ENCODE measurements at places on chromosomes 12 and 14.

GRCh38 chr12:46109343-46110222, 119.2 kb upstream of the SCAF11 start:
- no peak for DNase-seq

DNA sequence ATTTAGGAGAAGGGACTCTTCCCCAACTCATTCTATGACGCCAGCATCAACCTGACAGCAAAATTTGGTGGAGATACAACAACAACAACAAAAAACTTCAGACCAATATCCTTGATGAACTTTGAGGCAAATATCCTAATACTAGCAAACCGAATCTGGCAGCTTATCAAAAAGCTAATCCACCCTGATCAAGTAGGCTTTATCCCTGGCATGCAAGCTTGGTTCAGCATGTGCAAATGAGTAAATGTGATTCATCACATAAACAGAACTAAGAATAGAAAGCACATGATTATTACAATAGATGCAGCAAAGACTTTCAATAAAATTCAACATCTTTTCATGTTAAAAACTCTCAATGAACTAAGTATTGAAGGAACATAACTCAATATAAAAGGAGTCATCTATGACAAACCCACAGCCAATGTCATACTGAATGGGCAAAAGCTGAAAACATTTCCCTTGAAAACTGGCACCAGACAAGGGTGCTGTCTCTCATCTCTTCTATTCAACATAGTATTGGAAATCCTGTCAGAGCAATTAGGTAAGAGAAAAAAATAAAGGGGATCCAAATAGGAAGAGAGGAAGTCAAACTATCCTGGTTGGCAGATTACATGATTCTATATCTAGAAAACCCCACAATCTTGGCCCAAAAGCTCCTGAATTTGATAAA, 233.3 kb downstream of the CCDC59 start:
- no peak for DNase-seq

DNA sequence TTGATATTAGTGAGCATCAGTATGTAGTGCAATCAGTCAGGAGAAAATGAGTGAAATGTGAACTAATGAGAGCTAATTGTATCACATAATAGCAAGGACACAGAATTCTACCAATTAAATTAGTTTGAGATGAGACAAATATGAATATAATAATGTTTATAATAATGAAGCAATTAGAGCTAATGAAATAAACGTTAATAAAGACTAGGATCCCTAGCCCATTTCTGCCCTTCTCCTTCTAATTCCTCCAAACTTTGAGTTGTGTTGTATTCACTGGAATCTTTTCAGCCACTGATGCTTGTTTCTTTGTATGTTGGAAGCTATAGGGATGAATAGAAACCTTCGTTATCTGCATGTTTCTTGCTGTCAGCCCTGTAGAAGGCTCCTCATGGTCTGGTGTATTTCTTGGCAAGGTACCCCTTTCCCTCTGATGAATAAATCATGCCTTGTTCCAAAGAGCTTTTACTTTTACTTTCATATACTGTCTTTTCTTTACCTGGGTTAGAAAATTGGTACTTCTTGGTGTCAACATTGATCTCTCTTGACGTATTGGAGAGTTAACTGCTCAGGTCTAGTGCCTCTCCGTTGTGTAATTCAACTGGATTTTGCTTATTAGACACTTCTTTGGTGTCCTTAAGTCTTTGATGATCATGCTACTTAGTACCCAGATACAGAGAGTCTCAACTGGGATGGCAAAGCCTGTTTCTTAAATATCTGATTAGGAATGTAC, 154.8 kb downstream of the PTCSC3 start:
- DNase-seq: no peak

GRCh38 chr12:46073321-46073720, 82.9 kb upstream of the SCAF11 start:
- no peak for DNase-seq

DNA sequence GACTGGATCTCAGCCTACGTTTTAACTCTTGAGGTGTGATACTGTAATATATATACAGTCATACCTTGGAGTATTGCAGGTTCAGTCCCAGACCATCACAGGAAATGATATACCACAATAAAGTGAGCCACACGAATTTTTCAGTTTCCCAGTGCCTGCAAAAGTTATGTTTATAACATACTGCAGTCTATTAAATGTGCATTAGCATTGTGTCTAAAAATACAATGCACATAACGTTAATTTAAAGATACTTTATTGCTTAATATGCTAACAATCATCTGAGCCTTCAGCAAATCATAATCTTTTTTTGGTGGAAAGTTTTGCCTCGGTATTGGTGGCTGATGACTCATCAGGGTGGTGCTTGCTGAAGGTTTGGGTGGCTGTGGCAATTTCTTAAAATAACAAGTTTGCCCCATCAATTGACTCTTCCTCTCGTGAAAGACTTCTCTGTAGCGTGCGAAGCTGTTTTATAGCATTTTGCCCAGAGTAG, 18.9 kb downstream of the PYROXD1 start:
- DNase-seq: no peak

GRCh38 chr12:68042212-68042699, 53.0 kb downstream of the IFNG-AS1 start:
- no peak for DNase-seq

DNA sequence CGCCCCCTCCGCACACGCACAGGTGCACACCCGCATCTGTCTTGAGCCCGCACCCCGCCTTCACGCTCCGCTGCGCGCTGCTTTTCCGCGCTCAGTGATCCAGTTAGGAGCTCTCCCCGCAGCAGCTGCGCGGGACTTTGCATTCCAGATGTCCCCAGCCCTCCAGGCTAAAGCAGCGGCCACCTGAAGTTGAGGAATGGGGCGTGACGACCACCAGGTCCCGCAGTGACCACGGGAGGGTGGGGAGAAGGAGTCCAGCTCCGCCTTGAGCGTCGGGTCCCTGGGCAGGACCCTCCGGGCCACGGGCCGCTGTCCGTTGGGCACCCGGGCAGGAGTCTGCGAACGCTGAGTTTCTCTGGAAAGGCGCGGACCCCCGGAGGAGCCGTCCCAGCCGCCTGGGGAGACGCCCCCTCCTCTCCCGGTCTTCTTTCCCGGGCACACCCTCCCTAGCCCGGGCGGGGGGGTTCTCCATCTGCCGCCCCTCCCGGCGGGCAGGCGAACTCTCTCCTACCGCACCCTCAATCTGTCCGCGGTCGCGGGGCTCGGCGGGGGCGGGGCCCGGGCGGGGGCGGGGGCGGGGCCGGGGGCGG, 334 bp upstream of the TMEM132C start:
- DNase-seq: no peak

DNA sequence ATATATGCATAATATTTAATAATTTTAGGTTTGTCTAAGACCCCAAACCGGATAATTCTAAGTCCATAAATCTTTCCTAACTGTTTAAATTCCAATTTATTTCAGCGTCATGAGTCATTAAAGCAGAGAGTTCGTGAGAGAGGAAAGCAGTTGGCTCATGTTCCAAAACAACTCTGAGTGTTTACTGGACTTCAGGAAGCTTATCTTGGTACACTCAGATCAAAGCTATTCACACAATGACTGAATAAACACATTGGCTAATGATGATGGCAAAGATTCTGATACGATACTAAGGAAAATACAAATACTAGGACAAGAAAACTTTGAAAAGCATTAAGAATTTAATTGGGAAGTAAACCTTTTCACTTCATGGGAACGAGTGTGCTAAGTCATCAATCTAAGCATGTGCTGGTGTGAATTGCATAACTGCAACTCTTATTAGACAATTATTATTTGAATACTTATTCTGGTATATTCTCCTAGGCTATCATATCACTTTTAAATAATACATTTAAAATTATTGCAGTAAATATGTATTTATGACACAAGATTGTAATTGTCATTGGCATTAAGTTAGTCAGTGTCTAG, 34.8 kb upstream of the CLEC14A start:
- no peak for DNase-seq

- no peak for DNase-seq
These were observed 31.0 kb upstream of the AMN1 start for GRCh38 chr12:31759632-31760459.

GRCh38 chr12:105507311-105508038, 177.0 kb downstream of the C12orf75 start:
- no peak for DNase-seq

DNA sequence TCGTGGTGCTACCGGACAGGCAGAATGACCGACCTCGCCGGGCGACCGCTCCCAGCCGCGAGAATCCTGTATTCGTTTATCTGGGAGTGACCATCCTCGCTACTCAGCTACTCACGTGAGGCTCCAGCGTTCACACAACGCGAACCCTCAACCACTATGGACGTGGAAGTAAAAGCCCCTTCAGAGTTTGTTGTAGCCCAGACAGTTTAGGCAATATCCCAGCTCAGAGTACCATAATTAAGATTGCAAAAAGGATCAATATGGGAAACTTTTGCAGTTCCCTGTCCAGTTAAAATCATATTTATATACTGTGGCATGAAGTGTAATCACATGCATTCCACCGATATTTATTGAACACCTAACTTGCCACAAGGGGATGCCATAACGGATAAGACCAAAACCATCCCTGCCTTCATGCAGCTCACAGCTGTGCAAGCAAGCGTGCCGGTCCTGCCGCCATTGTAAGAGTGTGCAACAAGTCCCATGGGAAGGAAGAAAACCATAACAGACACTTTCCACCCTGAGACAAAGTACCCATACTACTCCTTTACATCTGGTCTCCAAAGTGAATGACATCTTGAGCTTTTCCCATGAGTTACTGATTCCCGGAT, 938 bp upstream of the MAX start:
- no peak for DNase-seq

GRCh38 chr12:45338272-45338671, 122.4 kb downstream of the ANO6 start:
- DNase-seq: no peak

DNA sequence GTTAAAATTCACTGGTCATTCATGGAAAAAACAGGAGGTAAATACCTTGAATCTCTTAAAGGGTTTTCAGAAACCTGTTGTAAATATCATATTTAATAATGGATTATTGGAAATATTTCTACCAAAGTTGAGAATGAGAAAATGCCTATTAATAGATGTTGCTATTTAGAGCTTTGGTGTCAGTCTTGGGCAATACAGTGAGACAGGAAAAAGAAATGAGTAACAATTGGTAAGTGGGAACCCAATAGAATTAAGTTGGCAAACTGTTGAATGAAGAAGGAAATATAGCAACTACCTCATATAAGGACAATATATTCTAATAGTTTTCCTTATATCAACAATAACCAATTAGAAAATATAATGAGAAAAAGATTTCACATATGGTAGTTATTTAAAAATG, 78.0 kb downstream of the ATF7IP start:
- DNase-seq: no peak

DNA sequence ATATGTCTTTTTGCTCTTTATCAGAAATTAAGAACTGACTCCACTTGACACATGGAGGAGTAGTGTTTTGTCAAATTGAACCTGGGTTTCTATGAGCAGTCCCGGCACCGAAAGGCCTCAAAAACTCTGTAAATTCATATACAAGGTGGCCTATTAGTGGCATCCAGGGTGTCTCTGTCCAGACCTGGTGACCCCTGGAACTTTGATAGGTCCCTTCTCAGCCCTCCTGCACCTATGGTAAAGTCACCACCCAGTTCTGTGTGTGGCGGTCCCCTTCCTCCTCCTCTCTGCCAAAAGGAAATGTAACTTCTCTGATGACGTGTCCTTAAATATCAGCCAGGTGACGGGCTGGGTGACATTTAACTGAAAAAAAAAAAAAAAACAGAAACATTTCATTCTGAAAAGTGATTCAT, 204.0 kb upstream of the FOXN3 start:
- no peak for DNase-seq
